NCI-H345 (cell line): ENCODE measurements at places on chromosomes 5 and 9.

DNA sequence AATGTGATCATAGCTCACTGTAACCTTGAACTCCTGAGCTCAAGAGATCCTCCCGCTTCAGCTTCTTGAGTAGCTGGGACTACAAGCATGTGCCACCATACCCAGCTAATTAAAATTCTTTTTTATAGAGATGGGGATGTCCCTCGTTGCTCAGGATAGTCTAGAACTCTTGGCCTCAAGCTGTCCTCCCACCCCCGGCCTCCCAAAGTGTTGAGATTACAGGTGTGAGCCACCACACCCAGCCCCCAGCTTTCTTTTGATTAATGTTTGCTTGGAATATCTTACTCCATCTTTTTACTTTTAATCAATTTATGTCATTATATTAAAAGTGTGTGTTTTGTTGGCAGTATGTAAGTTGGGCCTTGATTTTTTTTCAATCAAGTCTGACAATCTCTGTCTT is 59.4 kb upstream of the EXOC3 start:
- DNase-seq: no peak

DNA sequence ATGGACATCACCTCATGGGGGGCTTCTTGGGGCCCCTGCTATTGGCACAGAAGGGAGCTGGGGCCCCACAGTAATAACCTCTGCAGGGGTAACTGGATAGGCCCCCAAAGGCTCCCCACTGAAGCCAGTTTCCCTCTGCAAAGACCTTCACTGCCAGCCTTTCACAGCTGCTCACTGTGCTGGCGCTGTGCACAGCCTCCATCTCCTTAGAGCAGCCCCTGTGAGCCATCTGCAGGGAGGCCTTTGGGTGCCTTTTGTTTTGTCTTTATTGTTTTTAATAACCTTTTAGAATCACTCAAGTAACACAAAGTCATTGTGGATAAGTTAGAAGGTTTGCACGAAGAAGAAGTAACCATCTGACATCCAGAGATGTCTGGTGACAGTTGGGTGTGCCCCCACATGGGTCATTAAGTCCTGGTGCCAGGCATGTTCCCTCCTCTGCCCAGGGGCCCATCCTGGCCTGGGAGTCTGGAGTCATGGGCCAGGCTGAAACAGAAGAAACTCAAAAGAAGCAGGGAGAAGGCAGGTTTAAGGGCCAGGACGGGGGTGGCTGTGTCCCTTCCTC is 42.7 kb downstream of the NCS1 start:
- DNase-seq: no peak

GRCh38 chr5:144088206-144089064 is 82.0 kb downstream of the YIPF5 start:
- DNase-seq: no peak

DNA sequence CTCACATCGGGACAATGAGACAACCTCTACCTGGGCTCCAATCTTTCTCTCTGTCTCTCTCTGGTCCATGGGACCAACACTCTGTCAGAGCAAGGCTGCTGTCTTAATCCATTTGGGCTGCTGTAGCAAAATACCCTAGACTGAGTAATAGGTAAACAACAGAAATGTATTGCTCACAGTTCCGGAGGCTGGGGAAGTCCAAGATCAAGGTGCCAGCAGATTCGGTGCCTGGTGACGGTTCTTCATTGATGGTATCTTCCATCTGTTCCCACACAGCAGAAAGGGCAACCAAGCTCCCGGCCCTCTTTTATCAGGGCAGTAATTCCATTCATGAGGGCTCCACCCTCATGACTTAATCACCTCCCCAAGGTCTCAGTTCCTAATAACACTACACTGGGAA is 61.3 kb upstream of the SPOCK1 start:
- no peak for DNase-seq

DNA sequence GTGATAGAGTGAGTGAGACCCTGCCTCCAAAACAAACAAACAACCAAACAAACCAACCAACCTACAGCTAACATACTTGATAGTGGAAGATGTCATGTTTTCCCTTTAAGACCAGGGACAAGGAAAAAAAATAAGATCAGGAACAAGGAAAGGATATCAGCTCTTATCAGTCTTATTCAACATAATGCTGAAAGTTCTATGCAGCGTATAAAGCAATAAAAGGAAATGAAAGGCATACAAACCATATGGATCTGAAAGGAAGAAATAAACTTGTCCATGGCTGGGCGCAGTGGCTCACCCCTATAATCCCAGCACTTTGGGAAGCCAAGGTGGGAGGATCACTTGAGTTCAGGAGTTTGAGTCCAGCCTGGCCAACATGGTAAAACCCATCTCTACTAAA is 23.5 kb upstream of the SPIN1 start:
- no peak for DNase-seq

- DNase-seq: no peak
Observed at GRCh38 chr5:157594675-157595459, 19.3 kb upstream of the ADAM19 start.

DNA sequence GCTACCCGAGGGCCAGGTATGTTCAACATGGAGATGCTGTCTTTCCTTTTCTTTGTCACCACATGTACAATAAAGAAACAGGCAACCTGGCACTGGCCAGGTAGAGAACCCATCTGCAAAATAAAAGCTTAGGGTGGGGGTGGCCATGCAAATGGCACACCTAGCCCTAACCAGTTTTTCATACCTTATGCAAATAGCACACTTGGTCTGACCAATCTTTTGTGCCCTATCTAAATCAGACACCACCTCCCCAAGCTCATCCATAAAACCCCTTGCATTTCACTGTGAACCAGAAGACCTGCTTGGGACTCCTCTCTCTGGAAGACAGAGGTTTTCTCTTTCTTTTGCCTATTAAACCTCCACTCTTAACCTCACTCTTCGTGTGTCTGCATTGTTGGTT is 33.9 kb downstream of the JAKMIP2 start:
- DNase-seq: peak; percentile 91

DNA sequence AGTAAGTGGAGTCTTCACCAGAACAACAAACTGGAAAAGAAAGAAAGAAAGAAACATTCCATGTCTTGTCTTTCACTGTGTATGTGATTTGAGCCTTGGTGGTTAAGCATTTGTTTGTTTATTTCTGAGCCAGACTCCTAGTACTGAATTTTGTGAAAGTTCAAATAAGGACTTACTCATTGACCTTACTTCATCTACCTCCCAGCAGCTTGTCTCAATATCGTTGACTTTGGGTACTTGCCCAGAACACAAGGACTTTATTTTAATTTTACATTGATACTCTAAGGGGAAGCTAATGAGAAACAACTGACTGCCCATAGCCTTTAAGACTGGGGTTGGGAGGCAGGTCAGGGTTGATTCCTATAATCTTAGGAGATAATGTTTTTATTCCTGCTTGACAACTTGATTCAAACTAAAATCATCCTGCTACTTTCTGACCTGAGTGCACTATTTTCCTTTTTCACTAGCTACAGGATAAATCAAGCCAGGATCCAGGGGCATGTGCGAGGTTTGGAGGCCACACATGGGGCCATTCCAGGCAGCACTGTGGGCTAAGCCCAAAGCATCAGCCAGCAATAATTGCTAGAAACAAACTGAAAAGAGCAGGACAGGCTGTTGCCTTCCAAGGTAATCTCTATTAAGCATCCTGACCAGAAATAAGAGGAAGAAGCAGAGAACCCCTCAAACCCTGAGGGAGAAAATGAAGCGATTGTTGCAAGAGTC is 138.9 kb upstream of the RUSC2 start:
- DNase-seq: no peak

DNA sequence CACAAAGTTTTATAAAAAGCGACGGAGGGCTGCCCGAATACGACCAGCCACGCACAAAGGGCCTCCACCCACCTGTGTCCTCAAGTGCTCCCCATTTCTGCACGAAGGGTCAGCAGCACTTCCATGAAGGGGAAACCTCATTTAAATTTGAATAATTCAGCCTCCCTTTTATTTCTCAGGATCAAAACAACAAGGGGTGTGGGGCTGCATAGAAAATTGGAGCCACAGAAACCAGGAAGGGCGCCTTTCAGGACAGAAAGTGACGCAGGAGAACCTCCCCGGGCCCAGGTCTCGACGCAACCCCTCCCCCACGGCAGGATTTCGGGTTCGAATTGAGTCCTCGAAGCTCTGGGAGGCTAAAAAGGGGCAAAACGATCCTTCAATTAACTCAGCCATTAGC is 2.1 kb downstream of the NRARP start:
- DNase-seq: no peak

GRCh38 chr9:134289241-134289875 is 36.9 kb upstream of the RXRA start:
- no peak for DNase-seq

GRCh38 chr5:117204926-117205869 is 630.6 kb upstream of the SEMA6A start:
- DNase-seq: no peak

DNA sequence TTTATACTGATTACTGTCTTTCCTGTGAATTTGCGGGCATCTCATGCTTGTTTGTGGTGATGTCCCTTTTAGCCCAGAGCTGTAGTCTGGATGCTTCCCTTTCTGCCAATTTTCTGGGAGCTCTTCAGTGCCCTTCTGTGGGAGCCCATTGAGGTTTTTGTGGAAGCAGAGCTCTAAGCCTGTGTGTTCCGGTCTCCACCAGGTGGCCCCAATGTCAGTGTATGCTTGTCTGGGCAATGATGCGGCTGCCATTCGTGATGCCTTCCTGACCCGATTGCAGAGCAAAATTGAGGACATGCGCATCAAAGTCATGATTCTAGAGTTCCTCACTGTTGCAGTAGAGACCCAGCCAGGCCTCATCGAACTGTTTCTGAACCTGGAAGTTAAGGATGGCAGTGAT is 35.1 kb downstream of the SH3GLB2 start:
- no peak for DNase-seq

- peak; percentile 42 for DNase-seq
Observed at GRCh38 chr9:129487658-129488483, 133.0 kb downstream of the C9orf50 start.

DNA sequence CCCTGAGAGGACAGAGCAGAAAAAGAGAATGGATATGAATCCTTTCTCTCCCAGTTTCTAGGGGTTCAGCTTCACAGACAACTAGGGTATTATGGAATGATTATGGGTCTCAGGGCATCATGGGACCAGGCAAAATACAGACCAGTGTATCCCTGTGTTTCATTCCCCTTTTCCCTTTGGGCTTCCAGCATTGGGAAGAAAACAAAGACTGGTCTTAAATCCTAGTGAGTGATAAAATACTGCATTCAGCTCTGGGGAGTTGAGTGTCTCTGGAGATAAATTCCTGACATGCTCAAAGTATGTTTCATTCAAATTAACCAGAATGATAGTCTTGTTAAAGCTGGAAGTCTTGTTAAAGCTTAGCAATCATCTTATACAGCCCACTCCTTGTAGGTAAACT is 2.4 kb upstream of the POU4F3 start:
- no peak for DNase-seq

GRCh38 chr5:10201223-10201868 is 48.3 kb downstream of the ATPSCKMT start:
- no peak for DNase-seq

DNA sequence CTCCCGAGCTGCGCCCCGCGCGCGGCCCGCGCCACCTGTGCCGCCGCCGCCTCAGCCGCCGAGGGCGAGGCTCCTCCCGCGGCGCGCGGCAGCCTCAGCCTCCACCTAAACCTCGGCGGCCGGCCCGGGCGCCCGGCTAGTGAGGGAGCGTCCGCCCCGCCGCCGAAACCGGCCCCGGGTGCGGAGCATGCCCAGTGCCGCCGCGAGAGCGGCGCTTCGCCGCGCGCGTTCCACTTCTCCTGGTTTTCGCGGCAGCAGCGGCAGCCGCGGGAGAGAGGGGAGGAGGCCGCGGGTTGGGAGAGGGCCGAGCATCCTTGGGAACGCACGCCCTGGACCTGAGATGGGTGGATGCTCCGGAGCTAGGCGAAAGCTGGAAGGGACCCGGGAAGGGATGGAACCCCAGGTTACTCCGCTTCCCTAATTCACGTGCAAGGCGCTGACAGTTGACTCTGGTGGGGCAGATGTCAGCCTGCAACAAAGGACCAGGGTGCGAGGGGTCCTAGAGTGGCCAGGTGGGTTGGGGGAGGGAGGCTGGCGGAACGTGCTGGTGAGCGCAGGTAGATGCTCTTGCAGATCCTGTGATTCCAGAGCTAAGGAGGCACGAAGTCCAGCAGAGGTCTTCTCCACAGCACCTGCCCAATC is at the start of gene CTNND2:
Gene CTNND2, minus strand, starts transcription at position 182 of the 642 bp plus-strand sequence. CDS start 593 bp downstream, outside the sequence.
- peak; percentile 20 for DNase-seq

- DNase-seq: no peak
Observed at GRCh38 chr9:121819428-121820231, 168.2 kb downstream of the DAB2IP start.

- DNase-seq: no peak
Observed at GRCh38 chr5:134995850-134996402, 28.2 kb downstream of the CATSPER3 start.

DNA sequence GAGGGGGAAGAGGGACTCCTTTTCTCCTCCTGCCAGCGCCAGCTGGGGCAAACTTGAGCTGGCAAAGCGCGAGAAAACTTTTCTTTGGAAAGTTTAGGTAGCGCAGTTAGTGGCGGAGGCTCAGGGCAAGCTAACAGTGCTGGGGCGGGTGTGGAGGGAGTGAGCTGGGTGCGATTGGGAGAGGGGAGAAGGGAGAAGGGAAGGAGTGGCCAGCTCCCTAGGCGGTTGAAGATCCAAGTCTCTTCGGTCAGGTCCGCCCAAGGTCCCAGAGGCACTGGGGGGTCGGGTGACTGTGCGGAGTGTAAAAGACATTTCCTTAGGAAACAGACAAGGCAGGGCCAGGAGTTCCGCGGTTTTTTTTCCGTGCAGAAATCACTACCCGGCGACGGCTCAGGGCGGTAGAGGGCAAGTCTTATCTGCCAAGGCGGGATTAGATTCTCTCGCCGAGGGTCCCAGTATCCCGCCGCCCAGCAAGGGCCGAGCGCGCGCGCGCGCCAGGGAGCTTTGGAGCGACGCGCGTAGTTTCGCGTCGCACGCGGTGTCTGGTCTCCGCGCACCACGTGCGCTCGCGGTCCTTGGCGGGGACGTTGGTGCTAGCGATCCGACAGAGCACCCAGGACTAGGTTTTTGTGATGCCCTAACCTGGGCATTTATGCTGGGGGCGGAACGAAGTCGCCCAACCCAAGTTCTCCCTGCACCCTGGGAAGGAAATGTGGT is 33.6 kb upstream of the NFIB start:
- DNase-seq: no peak
